Upper lobe of right lung (tissue), 1 donor: ENCODE measurements at places on chromosomes 16 and 17. TPM values are rescaled to one million over a fixed set of nuclear protein-coding genes. Genes with fewer than 3 reads are reported as not detected.

- DNase-seq: no peak
Observed at GRCh38 chr16:81604960-81605383, 160.4 kb downstream of the CMIP start.

DNA sequence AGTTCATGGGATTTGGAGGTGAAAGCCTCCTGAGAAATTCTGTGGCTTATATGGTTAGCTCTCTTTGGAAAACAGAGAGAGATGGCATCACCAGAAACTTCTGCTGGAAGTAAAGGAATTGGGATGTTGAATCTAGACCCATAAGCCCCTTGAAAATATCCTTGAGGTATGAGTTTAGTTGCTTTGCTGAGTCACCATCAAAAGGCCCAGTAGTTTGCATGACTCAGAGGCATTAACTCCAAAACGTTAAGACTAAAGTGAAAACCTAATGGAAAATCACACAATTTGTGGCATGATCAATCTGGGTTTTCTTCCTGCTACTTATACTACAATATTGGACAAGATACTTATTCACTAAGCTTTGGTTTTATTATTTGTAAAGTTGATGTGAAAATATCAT is 349.2 kb upstream of the SALL1 start:
- DNase-seq: no peak

- peak; percentile 88 for DNase-seq
Observed at GRCh38 chr17:50177983-50178834, 12.4 kb downstream of the SGCA start.

- peak; percentile 68 for DNase-seq
Observed at GRCh38 chr17:77829843-77830799, 128.4 kb upstream of the TNRC6C start.

GRCh38 chr16:85570213-85570734 is 42.8 kb upstream of the GSE1 start:
- DNase-seq: no peak

The THRA gene
- 55.6 TPM for total RNA-seq

DNA sequence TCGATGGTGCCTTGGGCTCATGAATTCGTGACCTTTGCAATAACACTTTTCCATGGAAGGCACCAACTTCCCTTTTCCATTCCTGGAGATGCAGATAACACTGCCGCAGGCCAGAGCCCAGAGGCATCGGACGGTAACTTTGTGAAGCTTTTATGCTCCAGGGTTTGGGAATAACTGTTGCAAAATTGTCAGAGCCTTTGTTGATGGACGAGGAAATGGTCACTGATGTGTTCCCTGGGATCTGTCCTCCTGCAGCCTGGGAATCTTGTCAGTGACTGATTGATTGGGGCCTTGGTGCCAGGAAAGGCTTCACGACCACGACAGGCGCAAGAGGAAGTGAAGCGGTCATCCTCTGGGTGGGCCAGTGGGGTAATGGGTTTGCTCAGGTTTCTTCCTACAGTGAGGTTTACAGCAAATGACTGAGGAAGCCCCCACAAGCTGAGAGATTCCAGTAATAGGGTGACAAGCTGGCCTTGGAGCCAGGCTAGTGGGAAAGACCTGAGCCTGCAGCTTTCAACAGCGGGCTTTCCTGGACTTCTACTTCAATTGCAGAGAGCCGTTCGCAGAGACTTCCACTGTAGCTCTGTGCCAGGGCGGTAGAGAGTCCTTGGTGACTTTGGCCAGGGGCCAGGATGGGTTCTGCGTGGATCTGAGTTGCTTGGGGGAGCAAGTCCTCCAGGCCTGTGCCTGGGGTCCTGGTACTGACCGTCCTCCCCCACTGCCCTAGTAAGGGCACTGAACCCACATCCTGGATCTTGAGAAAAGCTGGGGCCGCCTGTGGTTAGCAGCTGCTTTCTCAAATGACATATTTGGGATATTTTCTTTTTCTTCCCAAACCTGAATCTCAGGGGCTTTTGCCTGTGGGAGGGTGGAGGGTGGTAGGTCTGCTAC is 37.6 kb downstream of the PGS1 start:
- DNase-seq: no peak

GRCh38 chr16:19559242-19559910 is 3.9 kb downstream of the VPS35L start:
- no peak for DNase-seq

The DRG2 gene
- total RNA-seq: 35.1 TPM

The FBXL16 gene
- total RNA-seq: 3.6 TPM

GRCh38 chr17:21295036-21295952 is 10.8 kb downstream of the MAP2K3 start:
- peak; percentile 64 for DNase-seq

GRCh38 chr16:5642436-5642835 is 544.8 kb upstream of the EEF2KMT start:
- DNase-seq: no peak

DNA sequence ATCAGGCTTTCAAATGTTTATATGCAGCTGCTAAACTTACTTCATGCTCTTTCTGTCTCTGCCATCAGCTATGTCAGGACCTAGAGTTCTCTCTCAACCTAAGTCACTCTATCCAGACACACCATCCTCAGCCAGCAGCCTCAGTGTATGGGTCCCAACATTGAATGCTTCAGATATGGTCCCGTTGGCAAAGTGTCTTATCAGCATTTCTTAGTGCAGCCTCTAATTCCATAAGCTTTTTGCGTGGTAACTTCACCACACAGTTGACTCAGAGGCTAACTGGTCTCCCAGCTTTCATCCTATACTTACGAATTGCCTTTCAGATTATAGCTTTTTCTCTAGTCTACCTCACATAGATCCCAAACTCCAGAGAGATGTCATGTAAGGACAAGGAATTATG is 402.9 kb upstream of the EEF2KMT start:
- DNase-seq: no peak

DNA sequence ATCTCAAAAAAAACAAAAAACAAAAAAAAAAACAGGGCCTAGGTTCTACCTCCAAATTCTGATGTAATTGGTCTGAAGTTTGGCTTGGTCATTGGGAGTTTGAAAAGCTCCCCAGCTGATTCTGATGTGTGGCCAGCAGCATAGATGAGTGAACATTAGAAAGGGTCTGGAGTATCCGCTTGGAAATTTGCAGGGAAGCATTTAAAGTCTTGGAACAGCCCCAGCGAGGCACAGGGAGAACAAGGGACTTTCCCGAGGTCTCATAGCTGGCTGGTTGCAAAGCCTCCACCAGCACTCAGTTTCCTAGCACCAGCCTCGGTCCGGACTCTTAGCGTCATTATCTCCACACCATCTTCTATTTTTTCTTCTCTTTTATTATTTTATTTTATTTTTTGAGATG is 70.8 kb downstream of the RAB11FIP4 start:
- no peak for DNase-seq

- DNase-seq: peak; percentile 72
Observed at GRCh38 chr16:10558746-10559641, 21.4 kb downstream of the EMP2 start.

The MCRIP1 gene
- 72.8 TPM for total RNA-seq

- no peak for DNase-seq
Observed at GRCh38 chr16:73949574-73950320, 346.9 kb upstream of the PSMD7 start.

- no peak for DNase-seq
Observed at GRCh38 chr16:67767953-67768352, 38.4 kb downstream of the RANBP10 start.

The MON1B gene
- total RNA-seq: 54.2 TPM

The MYH1 gene
- 0.81 TPM for total RNA-seq

GRCh38 chr17:56298846-56299245 is 145.6 kb downstream of the ANKFN1 start:
- no peak for DNase-seq

The CEP295NL gene
- 4.2 TPM for total RNA-seq

GRCh38 chr17:63519972-63520882 is 2.9 kb upstream of the KCNH6 start:
- no peak for DNase-seq

- peak; percentile 92 for DNase-seq
Observed at GRCh38 chr17:82242977-82243647, 14.3 kb downstream of the SLC16A3 start.

The HS3ST4 gene
- total RNA-seq: 0.32 TPM

DNA sequence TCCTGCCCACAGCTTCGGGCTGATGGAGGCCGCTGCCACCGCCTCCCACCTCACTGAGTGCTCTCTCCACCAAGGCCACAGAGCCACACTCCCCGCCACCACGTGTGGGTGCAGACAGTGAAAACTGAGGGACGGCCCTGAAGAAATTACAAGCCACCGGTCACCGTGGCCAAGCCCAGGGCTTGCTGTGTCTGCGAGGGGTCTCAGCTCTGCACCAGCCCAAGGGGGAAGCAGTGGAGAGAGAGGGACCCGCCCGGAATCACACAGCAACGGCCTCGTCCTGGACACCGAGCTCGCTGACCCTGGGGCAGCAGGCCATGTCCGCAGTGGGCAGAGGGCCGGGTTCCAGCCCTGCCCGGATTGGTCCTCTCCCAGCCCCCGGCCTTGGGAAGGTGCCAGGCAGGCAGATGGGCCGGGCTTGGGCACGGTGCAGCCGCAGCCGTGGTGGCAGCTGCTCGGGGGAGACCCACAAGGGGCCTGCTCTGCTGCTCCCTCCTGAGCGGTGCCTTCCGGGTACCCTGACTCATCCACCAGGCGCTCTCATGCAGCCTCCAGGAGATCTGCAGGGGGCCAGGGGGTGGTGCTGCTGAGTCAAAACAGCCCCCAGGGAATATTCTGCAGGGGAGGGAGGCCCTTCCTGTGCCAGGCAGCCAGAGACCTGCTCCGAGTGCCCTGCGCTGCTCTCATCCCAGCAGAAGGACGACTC is 52.0 kb downstream of the CBFA2T3 start:
- DNase-seq: no peak

The MEOX1 gene
- 1.5 TPM for total RNA-seq

The GAS2L2 gene
- not detected for total RNA-seq

DNA sequence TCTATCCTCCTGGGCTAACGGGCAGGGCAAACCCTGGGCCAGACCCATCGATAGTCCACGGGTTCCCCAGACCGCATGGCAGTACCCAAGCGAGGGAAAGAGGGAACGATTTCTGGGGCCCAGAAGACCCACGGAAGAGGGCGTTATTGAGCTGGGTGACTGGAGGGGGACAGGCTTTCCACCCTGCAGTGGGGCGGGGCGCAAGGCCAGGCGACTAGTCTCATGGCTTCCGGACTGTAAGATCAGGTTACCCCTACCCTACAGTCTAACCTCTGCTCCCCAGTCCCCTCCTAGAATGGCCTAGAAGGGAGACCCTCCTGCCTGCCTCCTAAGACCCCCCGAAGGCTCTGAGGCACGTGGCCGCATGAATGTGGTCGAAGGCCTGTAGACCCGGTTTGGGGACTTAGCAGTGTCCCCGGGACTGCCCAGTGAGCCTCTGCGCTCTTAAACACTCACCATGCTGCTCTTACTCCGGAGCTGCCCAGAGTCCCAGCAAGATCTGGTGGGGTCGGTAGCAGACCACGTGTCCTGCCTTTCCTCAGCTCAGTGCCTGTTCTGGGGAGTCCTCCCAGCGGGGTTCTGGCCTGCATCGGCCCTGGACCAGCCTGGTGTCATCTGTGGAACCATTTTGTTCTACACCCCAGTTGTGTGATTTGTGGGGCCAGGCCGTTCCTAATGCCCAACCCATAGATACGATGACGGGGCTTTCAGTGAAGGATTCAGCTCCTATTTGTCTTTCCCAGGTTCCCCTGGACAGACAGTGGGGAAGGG is 13.2 kb upstream of the AURKB start:
- peak; percentile 84 for DNase-seq

- DNase-seq: no peak
Observed at GRCh38 chr16:77304877-77305276, 105.7 kb downstream of the SYCE1L start.

The SPNS2 gene
- 67.0 TPM for total RNA-seq

GRCh38 chr17:40663252-40663651 is 1.7 kb downstream of the KRT222 start:
- DNase-seq: no peak

- DNase-seq: peak; percentile 82
Observed at GRCh38 chr16:55701442-55702319, 45.9 kb downstream of the SLC6A2 start.

DNA sequence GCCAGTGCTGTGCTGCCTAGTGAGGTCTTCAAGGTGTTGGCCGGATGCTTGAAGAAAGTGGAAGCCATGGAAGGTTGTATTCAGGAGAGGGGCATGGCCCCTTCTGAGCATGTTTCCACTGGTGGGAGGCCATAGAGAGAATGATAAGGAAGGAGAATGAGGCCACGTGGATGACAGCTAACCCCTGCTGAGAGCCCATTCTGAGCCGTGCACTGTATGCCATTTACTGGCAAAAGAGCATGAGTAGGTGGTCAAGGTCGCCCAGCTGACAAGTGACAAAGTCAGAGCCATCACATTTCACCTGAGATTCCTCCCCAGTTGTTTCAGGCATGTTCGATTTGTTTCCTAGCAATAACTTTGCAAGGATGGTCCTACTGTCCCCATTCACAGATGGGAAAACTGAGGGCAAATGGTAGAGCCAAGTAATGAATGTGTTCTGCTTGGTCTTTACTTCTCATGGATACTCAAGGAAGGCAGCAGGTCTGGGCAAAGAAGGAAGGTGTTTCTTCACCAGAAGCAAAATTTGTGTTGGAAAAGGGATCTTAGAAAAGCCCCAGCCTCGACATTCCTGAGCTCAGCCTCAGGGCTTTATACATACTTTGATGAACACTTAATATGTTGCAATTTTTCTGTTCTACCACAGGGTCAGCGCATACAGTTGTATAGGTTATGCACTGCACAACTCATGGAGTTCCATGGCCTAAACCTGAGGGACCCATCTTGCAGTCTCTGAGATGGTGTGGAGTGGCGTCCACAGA is 10.5 kb upstream of the NKD1 start:
- DNase-seq: no peak

DNA sequence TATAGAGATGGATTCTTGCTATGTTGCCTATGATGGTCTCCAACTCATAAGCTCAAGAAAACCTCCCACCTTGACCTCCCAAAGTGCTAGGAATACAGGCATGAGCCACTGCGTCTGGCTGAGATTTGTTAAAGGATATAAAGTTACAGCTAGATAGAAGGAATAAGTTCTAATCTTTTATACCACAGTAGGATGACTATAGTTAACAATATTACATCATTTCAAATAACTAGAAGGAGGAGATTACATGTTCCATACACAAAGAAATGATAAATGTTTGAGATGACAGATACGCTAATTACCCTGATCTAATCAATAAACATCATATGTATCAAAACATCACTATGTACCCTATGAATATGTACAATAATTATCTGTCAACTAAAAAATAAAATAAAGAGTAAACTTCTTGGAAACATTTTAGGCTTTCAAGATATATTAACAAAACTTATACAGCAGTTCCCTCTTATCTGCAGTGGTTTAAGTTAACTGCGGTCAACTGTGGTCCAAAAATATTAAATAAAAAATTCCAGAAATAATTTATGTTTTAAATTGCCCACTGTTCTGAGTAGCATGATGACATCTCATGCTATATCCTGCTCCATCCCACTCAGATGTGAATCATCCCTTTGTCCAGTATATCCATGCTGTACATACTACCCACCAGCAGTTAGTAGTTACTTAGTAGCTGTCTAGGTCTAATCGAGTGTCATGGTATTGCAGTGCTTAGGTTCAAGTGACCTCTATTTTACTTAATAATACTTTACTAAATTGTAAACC is 129.2 kb upstream of the NACA2 start:
- DNase-seq: no peak

The PPP1R27 gene
- total RNA-seq: not detected

The METTL2A gene
- 17.6 TPM for total RNA-seq

The CCL7 gene
- total RNA-seq: not detected
